ENCODE measurements at places on chromosomes 6 and 20.

DNA sequence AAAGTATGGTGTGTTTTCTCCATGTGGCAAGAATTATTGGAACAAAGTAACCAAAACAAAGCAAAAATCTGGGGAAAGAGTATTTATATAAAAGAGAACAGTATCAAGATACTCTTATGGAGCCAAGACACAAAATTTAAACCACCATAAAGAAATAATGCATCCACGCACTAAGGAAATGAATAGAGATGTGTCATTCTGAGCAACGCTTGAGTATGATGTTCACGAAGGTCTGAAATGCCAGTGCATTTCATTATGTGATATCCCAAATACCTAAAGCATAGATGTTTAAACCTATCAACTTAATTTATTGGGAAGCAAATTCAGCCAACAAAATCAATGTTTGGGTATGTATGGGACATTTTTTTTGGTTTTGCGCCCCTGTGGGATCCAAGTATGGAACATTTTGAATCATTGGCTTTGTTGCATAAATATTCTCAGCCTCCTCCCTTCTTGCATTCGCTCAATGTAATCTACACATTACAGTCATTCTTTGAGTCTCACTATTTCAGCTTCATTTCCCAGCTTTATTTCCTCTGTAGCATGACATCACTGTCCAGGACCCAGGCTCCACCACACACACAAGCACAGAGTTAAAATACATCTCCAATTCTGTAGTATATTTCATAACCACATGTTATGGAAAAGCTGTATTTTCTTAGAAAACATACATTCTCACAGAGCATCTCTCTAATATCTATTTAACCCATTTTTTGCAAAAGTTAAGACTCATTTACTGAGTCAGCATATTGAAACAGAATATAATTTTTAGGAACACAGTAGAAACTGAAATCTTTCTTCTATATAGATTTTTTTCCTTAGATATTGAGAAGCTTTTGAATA is 11.6 kb upstream of the MOXD1 start:
- no peak for DNase-seq

GRCh38 chr6:5151955-5152401 is 66.8 kb downstream of the PPP1R3G start:
- DNase-seq, result no peak

DNA sequence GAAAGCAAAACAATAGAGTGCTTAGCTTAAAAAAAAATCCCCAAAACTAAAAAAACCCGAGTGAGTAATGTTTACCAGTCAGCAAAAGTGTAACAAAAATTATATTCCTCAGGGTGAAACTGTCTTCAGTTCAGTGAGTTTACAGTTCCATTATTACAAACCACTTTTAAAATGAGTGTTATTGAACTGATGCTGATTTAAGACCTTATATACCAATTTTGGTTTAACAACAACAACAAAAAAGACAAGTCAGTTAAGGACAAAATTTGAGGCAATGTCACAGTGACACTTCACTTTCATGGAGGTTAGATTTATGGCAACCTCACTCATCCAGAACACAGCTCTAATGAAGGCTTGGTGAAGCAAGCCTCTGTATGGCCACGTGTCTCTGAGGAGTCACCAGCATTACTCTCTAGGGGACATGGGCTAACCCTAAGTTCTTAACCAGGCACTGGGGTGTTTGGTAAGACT is 630.8 kb downstream of the PHF3 start:
- DNase-seq, result no peak

GRCh38 chr6:161192636-161193411 is 81.0 kb downstream of the AGPAT4 start:
- no peak for DNase-seq

- no peak for DNase-seq
Observed at GRCh38 chr6:113375950-113376846, 480.9 kb upstream of the MARCKS start.

DNA sequence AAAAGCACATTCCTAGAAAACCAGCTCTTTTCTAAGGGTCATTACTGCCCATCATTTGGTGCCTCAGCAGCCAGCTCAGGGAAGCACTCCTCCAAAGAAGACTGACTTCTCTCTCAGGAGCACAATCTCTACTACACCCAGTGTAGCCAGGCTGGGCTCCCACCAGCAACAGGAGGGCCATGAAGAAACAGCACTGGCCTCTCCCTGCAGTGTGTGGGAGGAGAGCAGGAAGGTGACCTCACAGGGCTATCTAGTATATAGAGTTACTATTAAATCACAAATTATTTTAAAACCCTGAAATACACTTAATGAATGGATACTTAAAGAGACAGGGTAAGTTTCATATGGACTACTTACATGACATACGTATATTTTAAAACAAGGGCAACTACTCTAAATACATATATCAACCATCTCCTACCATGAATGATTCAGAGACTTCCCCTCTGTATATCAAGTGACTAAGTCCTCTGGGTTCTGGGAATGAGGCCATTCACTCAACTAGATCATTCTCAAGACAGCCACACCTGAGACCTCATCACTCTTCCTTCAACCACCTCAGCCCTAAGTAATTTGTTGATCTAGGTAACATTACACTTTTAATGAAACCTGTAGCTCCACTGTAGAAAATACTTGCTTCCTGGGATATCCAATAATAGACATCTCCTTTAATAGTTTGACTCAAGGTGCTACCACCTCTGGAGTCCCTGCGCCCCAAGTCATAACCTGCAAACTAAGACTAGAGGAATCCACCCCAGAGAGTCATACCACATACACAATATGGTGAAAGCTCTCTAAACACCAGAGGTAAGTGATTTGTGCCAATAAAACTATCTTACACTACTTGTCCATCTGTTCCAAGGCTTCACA is 25.2 kb downstream of the TBX18 start:
- no peak for DNase-seq

Data from activated CD4-positive, alpha-beta T cell treated with anti-CD3 and anti-CD28 coated beads, Interleukin-2, amount 10 ng/mL, durations not matched to agents 7 days and 5 days (primary cell).